Urinary bladder (tissue), 4 donors: ENCODE measurements at places on chromosomes 16 and 17.

GRCh38 chr16:69918241-69918640, 32.9 kb upstream of the CLEC18A start:
- DNase-seq, result no peak

- no peak for DNase-seq
Observed at GRCh38 chr17:71869293-71869692, 251.5 kb upstream of the SOX9 start.

GRCh38 chr16:79348521-79349306, 251.8 kb downstream of the MAF start:
- DNase-seq, result no peak

DNA sequence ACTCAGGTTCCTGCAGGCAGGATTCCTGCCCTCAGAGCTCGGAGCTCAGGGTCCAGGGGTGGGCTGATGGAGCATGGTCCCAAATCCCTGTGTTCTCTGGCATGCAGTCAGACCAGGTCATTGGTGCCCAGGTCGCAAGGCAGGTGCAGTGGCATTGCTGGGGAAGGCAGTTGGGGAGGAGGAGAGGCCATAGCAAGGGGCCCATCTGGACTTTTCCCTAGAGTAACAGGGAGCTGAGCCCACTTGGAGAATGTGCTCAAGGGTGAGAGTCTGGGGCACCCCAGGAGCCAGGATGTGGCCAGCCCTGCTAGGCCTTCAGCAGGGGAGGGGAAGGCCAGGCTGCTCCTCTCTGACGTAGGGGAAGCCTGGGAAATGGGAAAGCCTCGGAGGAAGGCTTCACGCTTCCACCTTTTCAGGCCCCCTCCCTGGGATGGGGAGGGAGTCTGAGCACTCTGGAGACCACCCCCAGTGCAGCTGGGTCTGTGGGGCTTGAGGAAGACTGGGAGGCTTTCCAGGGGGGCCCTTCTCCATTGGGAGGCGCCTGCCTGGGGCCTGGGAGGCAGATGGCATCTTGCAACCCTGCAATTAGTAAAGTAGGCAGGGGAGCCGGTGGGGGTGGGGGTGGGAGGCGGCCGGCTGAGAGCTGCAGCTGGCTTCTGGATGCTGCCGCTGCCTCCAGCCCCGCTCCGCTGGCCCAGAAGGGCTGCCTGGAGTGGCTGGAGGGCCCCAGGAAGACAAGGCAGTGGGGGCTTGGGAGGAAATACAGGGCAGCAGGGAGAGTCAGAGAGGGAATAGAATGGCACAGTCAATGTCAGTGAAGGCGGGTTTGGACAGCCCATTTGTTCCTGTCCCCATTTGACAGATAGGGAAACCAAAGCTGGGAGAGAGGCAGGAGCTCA, 21.1 kb upstream of the DOK4 start:
- DNase-seq, result no peak

GRCh38 chr17:66750116-66750515, 84.8 kb upstream of the CACNG5 start:
- no peak for DNase-seq

GRCh38 chr17:64081802-64082799, 47.8 kb downstream of the ERN1 start:
- DNase-seq, result no peak

DNA sequence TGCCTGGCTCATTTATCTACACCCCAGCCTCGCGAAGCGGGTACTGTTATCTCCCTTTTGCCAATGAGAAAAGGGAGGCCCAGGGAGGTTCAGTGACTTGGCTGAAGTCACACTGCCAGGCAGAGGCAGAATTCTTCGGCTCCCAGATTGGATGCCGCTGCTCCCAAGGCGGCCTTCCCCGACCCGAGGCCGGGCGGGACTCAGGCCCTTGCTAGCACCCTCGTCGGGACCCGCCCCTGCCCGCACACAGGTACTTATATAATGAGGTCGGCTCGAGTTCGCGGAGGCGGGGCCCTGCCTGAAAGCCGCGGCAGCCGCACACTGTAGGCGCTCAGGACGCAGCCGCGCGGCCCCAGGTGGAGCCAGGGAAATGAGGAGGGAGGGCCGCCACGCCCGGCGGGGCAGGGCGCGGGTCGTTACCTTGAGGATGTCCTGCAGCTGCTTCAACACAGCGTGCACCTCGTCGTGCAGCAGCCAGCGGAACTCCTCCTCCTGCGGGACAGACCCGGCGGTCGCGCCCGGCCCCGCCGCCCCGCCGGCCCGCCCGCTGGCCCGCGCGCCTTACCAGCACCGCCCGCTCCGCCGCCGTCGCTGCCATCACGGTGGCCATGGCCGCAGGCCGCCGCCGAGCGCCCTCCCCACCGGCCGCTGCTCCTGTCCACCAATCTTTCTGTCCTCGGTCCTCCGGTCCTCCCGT, at the start of gene ROGDI:
TSS of gene ROGDI (minus strand) at position 672 of the 697 bp plus-strand sequence. CDS start at position 610, 62 bp downstream.
- DNase-seq, result no peak

DNA sequence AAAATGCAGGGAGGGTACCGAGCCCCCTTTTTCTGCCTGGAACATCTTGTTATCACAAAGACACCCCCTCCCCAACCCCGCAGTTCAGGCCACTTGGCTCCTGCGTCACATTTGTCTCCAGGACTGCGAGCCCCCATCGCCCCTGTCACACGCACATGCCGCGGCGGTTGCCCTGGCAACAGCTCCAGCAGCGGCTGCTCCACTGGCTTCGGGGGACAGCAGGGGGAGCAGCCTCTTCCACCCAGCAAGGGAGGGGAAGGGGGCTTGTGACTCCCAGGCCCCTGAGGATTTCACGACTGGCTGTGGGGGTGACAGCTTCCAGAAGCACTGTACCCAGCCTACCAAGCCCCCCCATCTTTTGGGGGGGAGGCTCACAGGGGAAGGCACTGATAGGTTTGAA, 2.6 kb downstream of the BAIAP3 start:
- DNase-seq, result no peak

DNA sequence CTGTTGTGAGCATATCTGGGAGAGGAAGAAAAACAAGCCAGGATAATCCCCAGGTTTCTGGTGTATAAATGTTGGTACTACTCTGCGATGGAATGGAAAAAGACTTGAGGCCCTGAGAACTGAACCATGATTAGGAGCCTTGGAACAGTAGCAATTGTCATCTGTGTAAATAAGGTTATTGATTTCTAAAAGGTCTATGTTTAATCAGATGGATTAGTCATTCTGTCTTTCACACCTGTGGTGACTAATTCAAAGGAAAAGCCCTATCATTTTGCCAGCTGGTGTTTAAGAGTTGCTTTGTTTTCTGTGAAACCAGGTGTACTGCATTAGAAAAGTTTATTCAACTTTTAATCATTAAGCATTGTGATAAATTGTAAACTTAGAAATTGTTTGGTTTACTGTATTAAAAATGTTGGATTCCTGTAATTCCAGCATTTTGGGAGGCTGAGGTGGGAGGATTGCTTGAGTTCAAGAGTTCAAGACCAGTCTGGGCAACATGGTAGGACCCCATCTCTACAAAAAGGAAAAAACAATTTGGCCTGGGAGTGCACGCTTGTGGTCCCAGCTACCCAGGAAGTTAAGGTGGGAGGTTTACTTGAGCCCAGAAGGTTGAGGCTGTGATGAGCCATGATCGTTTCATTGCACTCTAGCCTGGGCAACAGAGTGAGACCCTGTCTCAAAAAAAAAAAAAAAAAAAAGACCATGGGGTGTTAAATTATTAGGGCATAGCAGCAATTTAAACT, 29.0 kb upstream of the KPNB1 start:
- DNase-seq, result no peak

DNA sequence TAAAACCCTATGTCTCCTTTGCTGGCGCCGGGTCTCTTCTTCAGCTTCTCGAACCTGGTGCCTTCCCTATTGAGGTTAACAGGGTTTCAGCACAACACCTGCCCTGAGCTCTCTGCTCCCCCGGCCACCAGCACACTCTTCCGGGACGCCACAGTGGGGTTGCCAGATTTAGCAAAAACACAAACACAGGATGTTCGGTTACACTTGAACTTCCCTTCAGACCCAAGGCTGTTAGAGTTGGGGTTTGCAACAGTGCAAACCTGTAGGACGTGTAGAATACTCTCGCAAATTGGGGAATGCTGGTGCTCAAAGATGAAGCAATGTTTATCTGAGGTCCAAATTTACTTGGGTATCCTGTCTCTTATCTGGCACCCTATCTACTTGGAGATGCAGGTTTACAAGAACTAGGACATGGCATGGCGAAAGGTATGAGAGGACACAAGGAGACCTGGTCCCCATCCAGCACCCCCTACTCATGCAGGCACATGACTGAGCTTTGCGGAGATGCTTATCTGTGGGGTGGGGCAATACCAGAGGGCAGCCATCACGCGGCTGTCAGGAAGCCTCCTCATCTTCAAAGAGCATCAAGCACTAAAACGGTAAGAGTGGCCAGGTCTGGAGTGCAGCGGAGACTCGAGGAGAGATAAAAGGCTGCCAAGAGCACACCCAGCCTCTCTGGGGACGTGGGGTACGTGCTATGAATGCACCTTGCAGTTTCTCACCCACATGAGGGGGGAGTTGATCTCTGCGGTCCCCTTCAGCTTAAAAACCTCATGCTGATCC, 52.8 kb downstream of the SDK2 start:
- DNase-seq, result no peak

DNA sequence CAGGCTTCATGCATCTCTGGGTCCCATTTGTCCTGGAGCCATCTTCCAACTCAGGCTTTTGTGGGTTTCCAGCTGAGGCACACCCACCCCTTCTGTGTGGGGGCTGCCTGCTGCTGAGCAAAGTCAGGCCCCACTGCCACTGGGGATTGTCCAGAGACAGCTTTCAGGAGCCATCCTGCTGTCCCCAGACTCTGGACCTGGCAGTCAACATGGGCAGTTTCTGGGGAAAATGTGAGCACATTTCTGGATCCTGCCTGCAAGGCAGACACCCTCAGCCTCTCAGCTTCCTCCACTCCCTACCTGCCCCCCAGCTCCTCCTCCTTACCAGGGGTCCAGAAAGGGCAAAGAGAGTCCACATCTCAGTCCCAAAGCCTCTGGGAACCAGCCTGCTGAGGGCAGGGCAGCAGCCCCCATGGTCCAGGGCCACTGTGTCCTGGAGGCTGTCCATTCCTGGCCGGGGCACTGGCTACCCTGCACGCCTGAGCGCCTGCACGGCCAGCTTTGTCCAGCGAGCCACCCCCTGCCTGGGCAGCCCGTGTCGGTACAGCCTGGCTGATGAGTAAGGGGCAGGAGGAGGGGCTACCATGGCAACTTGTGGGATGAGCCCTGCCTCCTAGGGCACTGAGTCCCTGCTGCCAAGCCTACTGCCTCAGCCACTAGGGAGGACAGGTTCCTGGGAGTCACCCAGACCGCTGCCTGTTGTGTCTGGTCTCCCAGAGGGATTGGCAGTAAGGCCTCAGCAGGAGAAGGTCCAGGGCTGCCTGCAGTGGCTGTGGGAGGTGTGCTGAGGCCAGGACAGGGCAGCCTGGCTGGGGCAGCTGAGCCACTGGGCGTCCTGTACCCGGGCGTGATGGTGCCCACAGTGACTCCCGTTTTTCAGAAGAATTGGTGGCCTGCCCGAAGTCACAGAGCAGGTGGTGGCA, at the start of gene SLC47A2:
TSS of gene SLC47A2 (minus strand) at position 477 of the 923 bp plus-strand sequence. CDS start at position 448, 29 bp downstream.
- no peak for DNase-seq

DNA sequence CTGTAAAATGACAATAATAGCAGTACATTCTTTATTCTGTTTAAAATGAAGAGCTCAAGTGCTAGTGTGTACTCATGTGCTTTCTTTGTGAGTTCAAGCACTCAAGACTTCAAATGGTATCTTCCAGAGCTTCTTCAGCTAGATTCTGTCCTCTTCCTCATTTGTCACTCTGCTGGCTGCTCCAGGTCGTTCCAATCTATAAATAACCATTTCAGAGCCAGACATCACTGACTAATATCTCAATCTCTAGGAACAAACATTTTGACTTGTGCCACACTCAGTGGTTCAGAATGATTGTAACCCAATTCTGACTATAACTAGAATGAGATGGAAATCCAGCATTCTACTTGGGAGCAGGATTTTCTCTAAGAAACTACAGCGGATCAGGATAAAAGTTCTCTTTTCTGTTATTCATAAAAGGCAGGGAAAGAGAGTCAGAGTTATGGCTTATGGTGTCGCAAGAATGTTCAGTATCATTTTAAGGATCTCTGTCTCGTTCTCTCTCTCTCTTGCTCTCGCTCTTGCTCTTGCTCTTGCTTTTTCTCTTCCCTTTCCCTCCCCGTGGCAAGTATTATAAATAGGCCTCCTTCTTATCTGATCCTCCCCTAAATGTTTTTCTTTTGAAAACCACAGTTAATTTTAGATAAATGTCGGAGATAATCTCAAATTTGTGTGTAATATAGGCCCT, 116.3 kb upstream of the MAF start:
- no peak for DNase-seq

DNA sequence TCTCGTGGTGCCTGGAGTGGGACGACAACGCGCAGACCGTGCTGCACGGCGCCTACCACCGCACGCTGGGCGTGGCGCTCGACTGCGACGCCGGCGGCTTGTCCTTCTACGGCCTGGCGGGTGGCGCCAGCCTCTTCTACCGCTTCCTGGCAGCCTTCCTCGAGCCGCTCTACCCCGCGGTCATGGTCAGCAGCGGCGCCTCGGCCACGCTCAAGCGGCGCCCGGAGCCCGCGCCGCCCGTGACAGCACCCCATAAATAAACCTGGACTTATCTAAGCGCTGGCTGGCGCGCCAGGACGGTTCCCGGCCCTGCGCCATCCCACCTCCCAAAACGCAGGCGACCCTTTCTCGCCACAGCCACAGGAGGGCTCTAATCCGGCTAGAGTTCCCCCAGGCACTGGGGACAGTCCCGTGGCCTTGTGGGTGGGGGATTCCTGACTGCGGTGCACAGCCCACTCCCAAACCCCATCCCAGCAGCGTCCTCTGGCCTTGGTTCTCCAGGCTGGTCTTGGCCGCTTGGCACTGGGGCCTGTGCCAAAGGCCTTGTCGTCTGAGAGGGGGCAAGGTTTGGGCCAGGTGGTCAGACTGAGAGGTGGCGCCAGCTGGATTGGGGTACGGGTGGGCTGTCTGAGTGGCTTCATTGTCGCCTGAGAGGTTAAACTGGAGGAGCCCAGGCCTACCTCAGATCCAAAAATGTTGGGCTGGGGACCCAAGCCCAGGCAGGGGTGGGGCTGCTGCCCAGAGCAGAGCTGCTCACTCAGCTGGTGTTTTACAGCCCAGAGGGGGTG, 10.1 kb upstream of the SLC16A5 start:
- no peak for DNase-seq

GRCh38 chr16:59864981-59865666, 1131.0 kb upstream of the GOT2 start:
- no peak for DNase-seq

GRCh38 chr17:69141431-69142174, at the start of gene ABCA6:
TSS of gene ABCA6 (minus strand) at chr17:69141895. CDS start at chr17:69140703, 1,192 bp downstream.
- no peak for DNase-seq
